ENCODE measurements at places on chromosomes 7 and 10.

- DNase-seq, result no peak
Measured at GRCh38 chr10:102400598-102401341, 5.3 kb downstream of the NFKB2 start.

DNA sequence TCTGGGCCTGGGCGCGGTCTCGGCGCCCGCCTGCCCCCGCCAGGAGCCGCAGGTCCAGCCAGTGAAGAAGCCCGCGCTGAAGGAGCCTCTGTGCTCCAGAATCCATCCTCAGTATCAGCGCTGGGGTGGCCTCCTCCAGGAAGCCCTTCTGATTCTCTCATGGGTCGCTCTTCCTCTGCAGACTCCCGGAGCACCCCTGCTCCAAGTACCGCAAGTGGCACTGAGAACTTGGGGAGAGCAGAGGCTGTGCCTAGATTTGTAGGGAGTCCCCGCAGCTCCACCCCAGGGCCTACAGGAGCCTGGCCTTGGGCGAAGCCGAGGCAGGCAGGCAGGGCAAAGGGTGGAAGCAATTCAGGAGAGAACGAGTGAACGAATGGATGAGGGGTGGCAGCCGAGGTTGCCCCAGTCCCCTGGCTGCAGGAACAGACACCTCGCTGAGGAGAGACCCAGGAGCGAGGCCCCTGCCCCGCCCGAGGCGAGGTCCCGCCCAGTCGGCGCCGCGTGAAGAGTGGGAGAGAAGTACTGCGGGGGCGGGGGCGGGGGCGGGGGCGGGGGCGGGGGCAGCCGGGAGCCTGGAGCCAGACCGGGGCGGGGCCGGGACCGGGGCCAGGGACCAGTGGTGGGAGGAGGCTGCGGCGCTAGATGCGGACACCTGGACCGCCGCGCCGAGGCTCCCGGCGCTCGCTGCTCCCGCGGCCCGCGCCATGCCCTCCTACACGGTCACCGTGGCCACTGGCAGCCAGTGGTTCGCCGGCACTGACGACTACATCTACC, at the start of gene ALOX5:
Gene ALOX5 (plus strand): TSS at position 641 of the 774 bp plus-strand sequence. CDS start 64 bp downstream, at position 705.
- peak; percentile 66 for DNase-seq

DNA sequence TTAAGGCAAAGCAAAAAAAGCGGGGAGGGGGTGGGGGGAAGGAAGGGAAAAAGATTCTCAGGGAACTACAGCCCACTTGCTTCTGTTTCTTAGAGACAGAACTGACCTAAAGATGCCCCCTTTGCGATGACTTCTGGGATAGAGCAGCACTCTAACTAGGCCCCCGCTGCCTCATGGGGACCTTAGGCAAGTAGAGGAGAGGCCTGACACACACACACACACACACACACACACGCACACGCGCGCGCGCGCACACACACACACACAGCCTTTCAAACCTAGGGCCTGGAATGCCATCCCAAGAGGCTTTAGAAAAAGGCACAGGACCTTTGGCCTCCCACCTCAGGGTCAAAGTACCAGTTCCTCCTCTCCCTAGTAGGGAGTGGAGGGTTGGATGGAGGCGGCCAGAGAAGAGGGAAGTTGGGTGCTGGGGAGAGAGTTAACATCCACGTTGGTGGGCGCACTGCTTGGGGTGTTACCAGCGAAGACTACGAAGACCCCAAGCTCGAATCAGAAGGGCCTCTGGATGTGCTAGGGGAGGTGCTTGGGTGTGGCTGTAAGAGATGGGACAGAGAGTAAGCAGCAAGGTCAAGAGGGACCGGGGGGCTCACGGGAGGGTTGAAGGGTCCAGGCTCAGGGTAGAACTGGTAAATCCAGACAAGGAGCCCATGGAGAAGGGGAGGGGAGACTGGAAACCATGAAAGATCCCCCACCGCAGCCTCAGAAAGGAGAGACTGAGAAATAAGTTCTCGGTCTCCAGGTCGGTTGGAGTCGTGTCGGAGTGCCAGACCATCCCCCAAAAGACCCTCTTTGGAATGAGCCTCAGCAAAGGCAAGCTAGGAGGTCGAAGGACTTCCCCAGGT, 1.2 kb upstream of the COL1A2 start:
- peak; percentile 53 for DNase-seq

DNA sequence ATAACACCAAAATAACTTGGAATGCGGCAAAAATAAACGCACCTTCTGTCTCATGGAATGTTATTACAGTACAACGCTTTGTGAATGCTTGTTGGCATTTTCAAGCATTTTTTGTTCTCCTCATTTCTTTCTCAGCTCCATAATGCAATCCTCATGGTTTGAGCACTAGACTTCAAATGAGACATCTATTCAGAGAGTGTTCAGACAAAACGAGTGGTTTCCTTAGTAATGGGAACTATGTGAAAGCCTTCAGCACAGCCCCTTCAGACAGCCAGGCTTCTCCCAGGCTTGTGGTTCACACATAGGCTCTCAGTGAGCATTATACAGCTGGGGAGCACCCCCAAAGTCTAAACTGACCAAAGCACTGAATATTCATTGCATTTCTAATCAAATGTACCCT, 8.6 kb upstream of the LRRN3 start:
- DNase-seq, result no peak

- no peak for DNase-seq
Measured at GRCh38 chr7:30466266-30466665, 12.3 kb downstream of the NOD1 start.

Data from retina (tissue), 1 donor.